ENCODE measurements at places on chromosomes 13 and 19.

- no peaks in the 10 kb centered on the region for H3K36me3 ChIP-seq
- H3K27me3 ChIP-seq, result no peaks in the 10 kb centered on the region
- no peaks in the 10 kb centered on the region for H3K4me1 ChIP-seq
- no peak overlapping the region for H3K27ac ChIP-seq
Observed at GRCh38 chr13:111336666-111337065, 16.2 kb downstream of the TEX29 start.

GRCh38 chr13:51937320-51938290 is 73.6 kb downstream of the ATP7B start:
- no peak for DNase-seq
- no peak overlapping the region for H3K4me3 ChIP-seq

- DNase-seq, result no peak
- no peaks in the 10 kb centered on the region for H3K4me1 ChIP-seq
- H3K27ac ChIP-seq, result no peak overlapping the region
- H3K4me3 ChIP-seq, result no peak overlapping the region
- H3K36me3 ChIP-seq, result no peaks in the 10 kb centered on the region
Observed at GRCh38 chr13:26888632-26889031, 128.0 kb upstream of the GPR12 start.

DNA sequence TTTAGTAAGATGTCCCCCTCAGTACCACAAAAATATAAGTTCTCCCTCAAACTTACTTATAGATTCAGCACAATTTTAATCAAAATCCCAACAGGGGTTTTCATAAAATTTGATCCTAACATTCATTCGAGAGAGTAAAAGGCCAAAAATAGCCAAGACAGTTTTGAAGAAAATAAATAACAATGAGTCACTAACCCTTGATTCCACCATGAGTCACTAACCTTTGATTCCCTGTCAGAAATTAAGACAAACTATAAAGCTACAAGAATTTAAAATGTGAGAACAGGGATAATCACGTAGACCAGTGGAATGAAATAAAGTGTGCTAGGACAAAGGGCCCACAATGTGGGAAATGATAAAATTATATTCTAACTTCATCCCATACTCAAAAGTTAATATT is 320.3 kb downstream of the SUCLA2 start:
- H3K27ac ChIP-seq, result no peak overlapping the region
- no peaks in the 10 kb centered on the region for H3K27me3 ChIP-seq
- no peak for DNase-seq
- H3K4me1 ChIP-seq, result no peaks in the 10 kb centered on the region

GRCh38 chr19:52938761-52939160 is 15.5 kb upstream of the ZNF888 start:
- H3K27ac ChIP-seq, result peak overlapping the region; percentile 24
- DNase-seq, result no peak

- no peak overlapping the region for H3K4me3 ChIP-seq
- H3K36me3 ChIP-seq, result no peaks in the 10 kb centered on the region
- no peaks in the 10 kb centered on the region for H3K27me3 ChIP-seq
- no peaks in the 10 kb centered on the region for H3K4me1 ChIP-seq
- no peak for DNase-seq
- no peak overlapping the region for H3K27ac ChIP-seq
Observed at GRCh38 chr13:33138441-33138840, 122.2 kb downstream of the KL start.

DNA sequence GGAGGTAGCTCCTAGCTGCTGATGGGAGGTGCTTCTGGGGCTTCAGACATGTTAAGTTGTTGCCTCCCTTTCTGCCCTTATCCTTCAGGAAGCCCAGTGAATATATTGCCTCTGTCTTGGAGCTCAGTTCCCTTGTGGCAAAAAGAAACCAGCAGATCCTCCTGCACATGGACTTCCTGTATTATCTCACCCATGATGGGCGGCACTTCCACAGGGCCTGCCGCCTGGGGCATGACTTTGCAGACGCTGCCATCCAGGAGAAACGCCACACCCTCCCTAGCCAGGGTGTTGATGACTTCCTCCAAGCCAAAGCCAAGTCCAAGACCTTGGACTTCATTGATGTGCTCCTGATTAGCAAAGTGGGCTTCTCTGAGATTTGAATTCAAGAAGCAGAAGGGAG is 6.0 kb upstream of the CYP4F12 start:
- DNase-seq, result no peak
- peaks cover 4% of the 10 kb centered on the region for H3K27me3 ChIP-seq
- H3K27ac ChIP-seq, result no peak overlapping the region
- H3K4me3 ChIP-seq, result no peak overlapping the region
- peaks cover 2% of the 10 kb centered on the region for H3K4me1 ChIP-seq

- no peak for DNase-seq
- H3K4me3 ChIP-seq, result no peak overlapping the region
- no peak overlapping the region for H3K27ac ChIP-seq
- no peaks in the 10 kb centered on the region for H3K27me3 ChIP-seq
- no peaks in the 10 kb centered on the region for H3K36me3 ChIP-seq
- H3K4me1 ChIP-seq, result no peaks in the 10 kb centered on the region
Observed at GRCh38 chr13:21964686-21965085, 293.8 kb downstream of the FGF9 start.

GRCh38 chr13:59721926-59722910 is 441.5 kb downstream of the DIAPH3 start:
- H3K4me1 ChIP-seq, result no peaks in the 10 kb centered on the region
- H3K36me3 ChIP-seq, result no peaks in the 10 kb centered on the region
- no peak overlapping the region for H3K27ac ChIP-seq
- H3K4me3 ChIP-seq, result no peak overlapping the region

DNA sequence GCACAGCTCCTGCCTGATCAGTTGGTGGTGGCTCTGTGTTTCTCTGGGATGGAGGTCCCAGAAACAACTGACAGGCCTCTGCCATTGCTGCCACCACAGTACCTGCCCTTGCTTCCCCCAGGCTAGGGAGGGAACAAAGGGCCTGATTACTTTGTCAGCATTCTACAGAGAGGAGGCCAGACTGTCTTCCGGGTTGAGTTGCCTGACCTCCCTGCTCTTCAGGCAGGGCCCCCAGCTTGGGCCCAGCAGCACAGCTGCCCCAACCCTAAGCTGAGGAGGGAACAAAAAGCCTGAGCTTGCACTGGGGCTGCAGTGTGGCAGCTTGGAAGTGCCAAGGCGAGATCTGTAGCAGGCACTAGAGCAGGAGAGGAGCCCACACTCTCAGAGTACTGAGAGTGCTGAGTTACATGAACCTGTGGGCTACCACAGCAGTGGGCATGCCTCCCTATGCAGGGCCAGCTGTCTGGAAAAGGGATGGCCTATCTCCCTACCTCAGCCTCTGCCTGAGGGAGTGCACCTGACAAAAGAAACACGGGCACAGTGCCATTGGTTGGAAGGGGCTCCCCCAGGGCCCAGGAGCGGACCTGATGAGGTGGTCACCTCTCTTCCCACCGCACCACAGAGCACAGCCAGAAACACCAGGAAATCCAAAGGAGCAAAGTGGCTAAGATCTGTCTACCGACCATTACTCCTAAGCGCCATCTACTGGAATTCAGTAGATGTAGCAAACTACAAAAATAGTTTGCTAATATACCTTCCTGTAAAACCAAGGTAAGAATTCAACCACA is 24.4 kb downstream of the SLC25A15 start:
- H3K4me1 ChIP-seq, result no peaks in the 10 kb centered on the region
- no peak for DNase-seq
- peaks cover 3% of the 10 kb centered on the region for H3K36me3 ChIP-seq
- no peaks in the 10 kb centered on the region for H3K27me3 ChIP-seq
- H3K4me3 ChIP-seq, result no peak overlapping the region
- H3K27ac ChIP-seq, result no peak overlapping the region

DNA sequence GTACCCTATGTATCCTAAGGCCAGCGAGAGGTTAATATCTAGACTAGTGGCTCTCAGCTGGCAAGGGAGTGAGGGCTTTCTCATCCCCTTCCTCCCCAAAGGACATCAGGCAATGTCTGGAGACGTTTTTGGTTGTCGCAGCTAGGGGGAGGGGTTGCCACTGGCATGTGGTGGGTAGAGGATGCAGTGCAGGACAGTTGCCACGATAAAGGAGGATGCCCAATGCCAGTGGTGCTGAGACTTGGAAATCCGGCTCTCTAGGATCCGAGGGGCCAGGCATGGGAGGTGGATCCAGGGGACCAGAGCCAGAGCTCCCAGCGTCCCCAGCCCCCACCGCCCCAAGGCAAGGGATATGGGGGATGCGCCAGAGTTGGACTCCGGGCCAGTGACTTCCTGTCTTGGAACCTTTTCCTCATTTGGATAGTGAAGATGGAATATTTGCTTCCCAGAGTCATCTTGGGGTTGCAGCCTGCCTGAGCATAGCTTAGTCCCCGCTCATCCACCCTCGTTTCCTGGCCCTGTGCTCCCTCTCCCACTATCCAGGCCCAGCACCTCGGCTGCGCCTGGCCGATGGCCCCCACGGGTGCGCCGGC is 4.9 kb downstream of the SSC5D start:
- DNase-seq, result no peak
- no peak overlapping the region for H3K4me3 ChIP-seq
- H3K36me3 ChIP-seq, result no peaks in the 10 kb centered on the region

DNA sequence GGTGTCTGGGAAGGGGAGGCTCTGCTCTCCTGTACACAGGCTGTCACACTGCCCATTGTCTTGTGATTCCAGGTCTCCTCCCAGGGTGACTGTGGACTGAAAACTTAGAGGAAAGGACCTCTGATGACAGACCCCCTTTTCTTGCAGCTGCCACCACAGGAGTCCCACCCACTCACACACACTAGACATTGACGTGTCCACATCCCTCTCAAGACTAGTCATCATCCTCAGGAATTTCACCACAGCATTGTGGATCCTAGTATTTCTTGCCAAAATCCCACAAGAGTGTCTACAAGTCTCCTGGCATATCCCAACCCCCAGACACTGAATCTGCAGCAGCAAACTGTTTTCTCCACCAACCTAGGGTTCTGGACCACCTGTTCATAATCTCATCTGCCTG is 5.3 kb downstream of the ZNF85 start:
- no peak for DNase-seq
- H3K27ac ChIP-seq, result no peak overlapping the region
- no peak overlapping the region for H3K4me3 ChIP-seq
- H3K27me3 ChIP-seq, result no peaks in the 10 kb centered on the region
- H3K4me1 ChIP-seq, result no peaks in the 10 kb centered on the region

DNA sequence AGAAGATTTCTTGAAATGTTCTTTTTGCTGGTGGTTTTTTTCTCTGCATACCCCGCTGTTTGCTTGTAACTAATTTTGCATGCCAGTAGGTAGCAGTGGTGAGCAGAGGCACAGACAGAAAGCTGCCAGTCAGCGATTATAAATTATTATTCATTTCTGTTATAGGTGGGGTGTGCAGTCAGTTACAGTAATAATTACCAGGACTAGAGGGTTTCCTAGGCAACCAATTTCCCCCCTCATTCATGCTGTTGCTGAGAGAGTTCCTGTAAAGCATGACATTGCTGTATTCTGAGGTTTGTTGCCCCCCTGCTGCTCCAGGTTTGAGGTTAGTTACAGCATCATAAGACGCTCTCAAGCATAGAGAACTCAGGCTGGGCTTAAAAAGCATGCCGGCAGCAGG is 104.5 kb downstream of the URI1 start:
- no peak overlapping the region for H3K27ac ChIP-seq
- no peaks in the 10 kb centered on the region for H3K36me3 ChIP-seq
- no peak for DNase-seq
- H3K4me3 ChIP-seq, result no peak overlapping the region
- H3K4me1 ChIP-seq, result no peaks in the 10 kb centered on the region

GRCh38 chr13:100473087-100473486 is 115.5 kb downstream of the GGACT start:
- H3K27me3 ChIP-seq, result no peaks in the 10 kb centered on the region
- no peak for DNase-seq
- no peaks in the 10 kb centered on the region for H3K36me3 ChIP-seq
- H3K27ac ChIP-seq, result no peak overlapping the region

- H3K4me1 ChIP-seq, result peaks cover 22% of the 10 kb centered on the region
- H3K27me3 ChIP-seq, result no peaks in the 10 kb centered on the region
- no peak overlapping the region for H3K4me3 ChIP-seq
- no peak overlapping the region for H3K27ac ChIP-seq
Observed at GRCh38 chr19:51138549-51138979, 3.5 kb upstream of the SIGLEC7 start.

Measured in CD8-positive, alpha-beta memory T cell (primary cell).